Lung microvascular endothelial cell (primary cell): ENCODE measurements at places on chromosomes 2 and 18.

GRCh38 chr18:56709463-56709862 is 58.3 kb downstream of the WDR7 start:
- DNase-seq, result peak; percentile 74

DNA sequence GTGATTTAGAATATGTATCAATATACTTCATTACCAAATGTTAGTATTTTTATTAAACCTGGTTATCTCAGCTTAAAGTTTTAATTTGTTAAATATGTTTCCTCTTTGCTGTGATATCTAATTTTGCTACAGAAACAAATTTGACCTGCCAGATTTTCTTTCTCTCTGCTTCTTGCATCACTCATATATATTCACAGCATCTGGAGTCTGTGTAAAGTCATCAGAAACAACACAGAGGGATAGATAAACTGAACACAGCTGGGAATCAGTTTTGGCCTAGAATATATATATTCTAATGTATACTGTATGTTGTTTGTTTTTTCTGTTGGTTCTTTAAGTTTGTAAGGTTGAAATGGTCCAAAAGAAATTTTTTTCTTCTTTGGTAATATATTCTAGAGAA is 8.5 kb downstream of the PSMD14 start:
- no peak for DNase-seq

- no peak for DNase-seq
Measured at GRCh38 chr2:133711806-133712205, 143.5 kb upstream of the NCKAP5 start.

DNA sequence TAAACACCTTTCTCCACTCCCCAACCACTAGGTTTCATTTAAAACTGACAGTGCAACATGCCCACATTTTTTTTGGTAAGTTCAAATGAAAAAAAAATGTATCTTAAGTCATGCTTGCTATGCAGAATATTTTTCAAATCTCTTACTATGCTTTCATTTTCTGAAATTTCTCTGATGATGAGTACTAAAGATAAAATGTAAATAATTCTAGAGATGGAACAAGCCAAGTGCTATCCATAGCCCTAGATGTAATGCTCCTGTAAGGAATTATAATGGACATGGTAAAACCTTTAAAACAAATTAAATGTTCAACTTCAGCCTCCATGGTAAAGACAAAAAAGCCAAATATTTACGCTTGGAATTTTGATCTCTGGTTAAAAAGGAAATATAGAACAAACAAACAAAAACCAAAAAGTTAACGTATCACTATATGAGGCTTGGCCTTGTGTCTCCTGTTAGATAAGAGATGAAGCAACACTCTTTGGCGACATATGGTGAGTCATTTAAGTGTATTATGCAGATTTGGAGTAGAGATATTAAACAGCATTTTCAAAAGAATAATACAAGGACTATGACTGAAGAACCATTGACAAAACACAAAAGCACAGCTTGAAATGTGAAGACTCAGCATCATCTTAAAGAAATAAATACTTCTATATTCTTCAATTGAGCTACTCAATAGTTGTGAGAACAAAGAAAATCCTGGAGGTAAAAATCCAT is 392.0 kb upstream of the LYPD1 start:
- no peak for DNase-seq

DNA sequence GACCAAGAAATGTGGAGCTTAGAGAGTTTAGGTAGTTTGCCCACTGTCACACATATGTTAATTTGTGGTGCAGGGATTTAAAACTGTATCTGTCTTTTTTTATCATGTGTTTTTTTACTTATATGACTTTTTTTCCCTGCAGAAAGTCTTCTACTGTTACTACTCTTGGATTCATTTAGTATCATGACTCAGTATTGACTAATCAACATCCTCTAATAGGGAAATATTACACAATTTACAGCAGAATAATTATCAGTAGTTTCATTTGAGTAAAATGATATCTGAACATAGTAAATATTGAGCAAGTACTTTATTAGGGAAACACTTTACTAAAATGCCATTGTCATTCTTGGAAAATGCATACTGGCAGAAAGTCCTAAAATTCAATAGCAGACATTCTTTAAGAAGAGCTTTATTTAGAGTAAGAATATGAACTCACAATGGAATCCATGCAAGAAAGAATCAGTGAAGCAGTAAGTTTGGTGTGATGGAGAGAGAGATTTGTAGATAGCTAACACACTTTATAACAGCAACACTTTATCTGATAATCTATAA is 425.9 kb upstream of the SLC8A1 start:
- no peak for DNase-seq

DNA sequence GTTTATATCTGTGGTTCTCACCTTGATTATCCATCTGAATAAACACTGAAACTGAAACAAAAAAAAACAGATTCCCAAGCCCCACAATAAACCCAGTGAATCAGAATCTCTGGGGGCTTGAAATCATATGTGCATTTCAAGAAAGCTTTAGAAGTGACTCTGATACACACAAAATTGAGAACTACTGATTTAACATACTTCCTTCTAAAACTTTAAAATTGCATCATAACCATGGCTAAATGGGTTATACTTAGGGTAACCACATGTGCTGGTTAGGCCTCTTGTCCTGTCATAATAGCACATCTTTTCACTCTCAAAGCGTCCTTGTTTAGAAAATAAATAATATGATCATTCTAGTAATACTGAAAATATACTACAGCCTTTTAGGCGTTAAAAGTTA is 100.9 kb downstream of the ATAD2B start:
- DNase-seq, result no peak

DNA sequence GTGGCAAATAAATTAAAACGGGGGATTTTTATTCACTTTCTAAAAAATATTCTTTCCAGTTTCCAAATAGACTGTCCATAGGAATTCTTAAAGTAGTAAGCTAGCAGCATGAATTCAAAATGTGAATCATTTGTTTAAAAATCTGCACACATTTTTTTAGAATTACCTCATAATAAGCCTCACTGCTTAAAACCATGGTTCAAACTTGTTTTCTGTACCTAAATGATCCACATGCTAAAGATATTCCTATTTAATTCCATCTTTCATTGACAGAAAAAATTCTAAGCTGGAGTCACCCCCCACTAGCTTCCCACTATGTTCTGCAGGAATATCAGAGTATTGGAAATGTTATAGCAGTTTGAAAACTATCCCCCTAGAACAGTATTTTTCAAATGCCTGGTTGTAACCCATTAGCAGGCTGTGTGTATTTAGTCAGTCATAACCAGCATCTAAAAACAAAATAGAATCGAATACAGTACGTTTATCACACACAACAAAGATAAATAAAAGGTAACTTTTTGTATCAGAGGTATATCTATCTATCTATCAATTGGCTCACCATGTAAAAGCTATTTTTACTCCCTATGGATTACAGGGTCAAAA is 11.2 kb upstream of the IKZF2 start:
- no peak for DNase-seq

DNA sequence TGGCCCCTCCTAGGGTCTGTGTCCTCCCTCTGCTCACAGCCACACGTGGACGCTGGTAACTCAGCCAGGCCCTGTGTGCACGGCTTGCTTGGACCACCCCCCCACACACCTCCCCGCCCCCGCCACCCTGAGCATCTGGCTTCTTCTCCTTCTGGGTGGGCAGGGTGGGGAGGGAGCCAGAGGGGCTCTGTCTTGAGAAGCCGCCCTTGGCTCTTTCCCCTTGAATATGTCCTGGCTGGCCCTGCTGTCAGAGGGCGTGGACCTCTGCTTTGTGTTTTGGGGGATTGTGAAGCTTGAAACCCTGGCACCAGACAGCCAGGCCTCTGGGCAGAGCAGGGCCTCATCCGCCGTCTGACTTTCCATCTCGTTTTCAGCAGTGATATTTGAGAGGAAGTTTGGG is 72.1 kb downstream of the GLI2 start:
- DNase-seq, result no peak

DNA sequence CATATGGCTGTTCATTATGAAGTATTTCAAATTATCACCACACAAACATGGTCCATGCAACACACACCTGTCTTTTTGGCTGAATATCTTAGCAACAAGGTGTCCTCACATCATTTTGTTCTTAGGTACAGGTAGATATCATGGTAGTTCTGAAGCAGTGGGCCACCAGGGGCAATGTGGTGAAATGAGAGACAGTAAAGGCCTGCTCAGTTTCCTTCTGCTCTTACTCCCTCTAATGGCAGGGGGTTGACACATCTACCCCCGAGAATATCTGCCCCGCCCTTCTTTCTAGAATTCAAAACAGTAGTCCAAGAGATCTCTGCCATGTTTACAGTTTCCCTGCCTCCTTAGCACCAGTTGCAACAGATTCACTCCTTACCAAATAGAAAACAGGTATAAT is 147.0 kb upstream of the KLHL14 start:
- DNase-seq, result peak; percentile 71
